Adipose tissue (tissue), 3 donors: ENCODE measurements at places on chromosomes 7 and 10. TPM values are rescaled to one million over a fixed set of nuclear protein-coding genes. Genes with fewer than 3 reads are reported as not detected.

The RSPH10B gene
- polyA plus RNA-seq = not detected

The HEPACAM2 gene
- polyA plus RNA-seq = not detected

The ANKRD61 gene
- polyA plus RNA-seq = 0.07 TPM

The CPEB3 gene
- 1.3 TPM for polyA plus RNA-seq

The TMEM196 gene
- not detected for polyA plus RNA-seq

The ATG9B gene
- 2.1 TPM for polyA plus RNA-seq

The HHEX gene
- polyA plus RNA-seq = 15.5 TPM

The SEMA3E gene
- polyA plus RNA-seq = 0.10 TPM

The TFPI2 gene
- 19.8 TPM for polyA plus RNA-seq

The NPSR1 gene
- not detected for polyA plus RNA-seq

The SPDYE1 gene
- polyA plus RNA-seq = not detected

The EGFR gene
- polyA plus RNA-seq = 13.6 TPM

The OR6V1 gene
- not detected for polyA plus RNA-seq

The CDK6 gene
- 4.7 TPM for polyA plus RNA-seq

The FAM25C gene
- not detected for polyA plus RNA-seq

The TUBAL3 gene
- 0.04 TPM for polyA plus RNA-seq

The TEX36 gene
- polyA plus RNA-seq = not detected

The ETV1 gene
- 1.7 TPM for polyA plus RNA-seq

The GATA3 gene
- polyA plus RNA-seq = 2.4 TPM

The DPY19L1 gene
- polyA plus RNA-seq = 3.0 TPM

The VPS37D gene
- 1.3 TPM for polyA plus RNA-seq

The GBF1 gene
- 12.3 TPM for polyA plus RNA-seq

The ZNF425 gene
- 0.79 TPM for polyA plus RNA-seq

The MEST gene
- polyA plus RNA-seq = 177 TPM

The CALCR gene
- polyA plus RNA-seq = not detected

The GRM8 gene
- polyA plus RNA-seq = not detected

The NANOS1 gene
- 6.8 TPM for polyA plus RNA-seq

The PTPN20 gene
- polyA plus RNA-seq = 1.3 TPM

The NUTM2A gene
- 1.0 TPM for polyA plus RNA-seq

The WEE2 gene
- polyA plus RNA-seq = not detected
